ENCODE measurements at places on chromosomes 6 and 20.

- DNase-seq, result no peak
Measured at GRCh38 chr6:109896341-109896740, 81.8 kb upstream of the GPR6 start.

GRCh38 chr6:157987788-157988699 lies 6.4 kb downstream of the SYNJ2 start:
- DNase-seq, result no peak

DNA sequence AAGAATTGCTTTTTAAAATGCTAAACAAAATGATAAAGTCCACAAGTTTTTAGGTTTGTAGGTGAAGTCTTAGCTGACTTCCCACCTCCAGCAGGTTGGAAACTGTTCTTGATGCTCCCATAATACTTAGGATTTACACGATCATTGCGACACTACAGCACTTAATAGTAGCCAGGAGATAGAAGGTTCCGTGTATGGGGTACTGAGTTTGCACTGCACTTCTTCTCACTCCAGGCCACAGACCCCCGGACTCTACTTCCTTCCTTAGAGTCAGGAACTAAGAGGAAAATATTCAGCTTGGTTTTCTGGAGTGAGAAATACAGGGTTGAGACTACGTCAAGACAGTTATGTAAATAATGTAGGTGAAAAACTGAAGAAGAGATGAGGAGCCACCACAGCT lies 56.1 kb upstream of the SGK1 start:
- no peak for DNase-seq

GRCh38 chr6:5172041-5172653 lies 87.0 kb downstream of the PPP1R3G start:
- peak; percentile 22 for DNase-seq

DNA sequence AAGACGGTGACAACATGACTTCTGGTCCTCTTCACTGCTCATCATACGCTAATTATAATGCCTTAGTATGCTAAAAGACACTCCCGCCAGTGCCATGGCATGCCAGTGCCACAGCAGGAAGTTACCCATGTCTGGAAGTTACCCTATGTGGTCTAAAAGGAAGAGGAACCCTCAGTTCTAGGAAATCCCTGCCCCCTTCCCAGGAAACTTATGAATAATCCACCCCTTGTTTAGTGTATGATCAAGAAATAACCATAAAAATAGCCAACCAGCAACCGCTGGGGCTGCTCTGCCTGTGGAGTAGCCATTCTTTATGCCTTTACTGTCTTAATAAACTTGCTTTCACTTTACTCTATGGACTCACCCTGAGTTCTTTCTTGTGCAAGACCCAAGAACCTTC lies 15.8 kb upstream of the SERPINB9 start:
- DNase-seq, result no peak

- no peak for DNase-seq
Measured at GRCh38 chr20:61588411-61589385, 336.6 kb downstream of the CDH4 start.

DNA sequence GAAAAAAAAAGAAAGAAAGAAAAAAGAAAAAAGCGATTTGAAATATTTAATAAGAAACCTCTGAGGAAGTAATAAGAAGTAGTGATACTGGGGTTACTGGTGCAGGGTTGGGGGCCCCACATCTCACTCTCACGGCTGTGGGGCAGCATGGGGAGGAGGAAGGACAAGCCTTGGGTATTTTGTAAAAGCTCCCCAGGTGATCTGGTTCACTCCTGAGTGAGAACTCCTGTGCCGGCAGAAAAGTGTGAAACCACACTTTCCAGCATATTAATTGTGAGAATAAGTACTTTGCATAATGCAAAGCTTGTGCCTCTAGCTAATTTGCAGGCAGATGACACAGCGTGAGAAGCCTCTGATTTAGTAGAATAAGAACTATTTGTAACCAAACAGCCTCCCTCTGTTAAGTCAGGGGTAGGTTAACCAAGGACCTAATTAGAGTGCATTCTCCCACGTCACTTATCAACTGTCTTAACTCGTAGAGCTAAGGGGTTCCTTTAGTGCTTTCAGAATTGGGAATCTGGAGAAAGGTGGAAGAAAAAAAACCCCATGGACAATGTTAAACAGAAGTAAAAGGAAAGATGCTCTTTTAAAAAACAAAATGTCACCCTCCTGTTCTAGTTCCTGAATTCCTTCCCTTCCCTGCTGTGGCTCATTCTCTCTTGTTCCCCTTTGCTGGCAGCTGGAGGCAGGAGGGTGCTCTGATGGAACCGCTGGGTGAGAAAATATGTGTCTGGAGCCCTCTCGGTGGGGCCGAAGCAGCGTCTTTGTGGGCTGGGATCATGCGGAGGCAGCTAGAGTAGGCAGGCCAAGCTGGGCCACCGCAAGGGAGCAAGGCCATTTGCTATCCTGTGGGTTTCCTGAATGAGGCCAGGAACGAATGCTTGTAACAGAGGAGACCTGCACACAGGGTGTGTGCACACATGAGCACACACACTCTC lies 108.7 kb downstream of the FYN start:
- no peak for DNase-seq

DNA sequence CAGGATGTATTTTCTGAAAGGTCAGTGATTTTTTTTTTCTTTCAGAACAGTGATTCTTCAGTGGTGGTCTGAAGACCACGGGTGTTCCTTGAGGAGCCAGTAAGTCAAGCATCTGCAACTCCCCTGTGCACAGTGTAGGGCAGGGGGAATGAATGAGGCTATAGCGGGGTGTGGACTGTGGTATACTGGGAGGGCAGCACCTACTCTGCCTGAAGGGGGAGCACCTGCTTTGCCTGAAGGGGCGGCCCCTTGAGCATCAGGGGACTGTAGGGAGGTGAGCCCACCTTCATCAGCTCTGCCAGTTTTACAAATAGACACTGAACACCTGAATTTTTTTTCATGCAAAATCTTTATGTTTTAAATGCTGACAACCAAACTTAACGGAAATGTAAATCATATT lies 77.5 kb upstream of the RIPOR2 start:
- DNase-seq, result no peak

GRCh38 chr20:37276494-37277252 lies 12.8 kb upstream of the MANBAL start:
- peak; percentile 57 for DNase-seq

GRCh38 chr20:1323830-1324597 lies 4.9 kb downstream of the SDCBP2 start:
- no peak for DNase-seq

DNA sequence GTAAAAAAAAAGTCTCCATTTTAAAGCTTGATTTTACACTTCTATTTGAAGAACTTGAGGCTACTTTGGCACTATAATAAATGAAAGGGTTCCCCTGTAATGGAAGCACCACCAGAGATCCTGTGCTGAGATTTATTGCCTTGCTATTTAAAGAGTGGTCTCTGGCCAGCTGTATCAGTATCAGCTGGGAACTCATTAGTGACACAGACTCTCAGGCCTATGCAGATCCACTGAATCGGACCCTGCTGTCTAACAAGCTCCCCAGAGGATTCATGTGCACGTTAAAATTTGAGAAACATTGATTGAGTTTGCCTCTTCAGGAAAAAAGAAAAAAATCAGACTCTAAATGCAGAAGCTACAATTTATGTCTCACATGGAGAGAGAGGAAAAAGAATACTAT lies 299.9 kb upstream of the BMP2 start:
- DNase-seq, result no peak

GRCh38 chr20:46118481-46119020 lies 437 bp downstream of the CD40 start:
- DNase-seq, result no peak

DNA sequence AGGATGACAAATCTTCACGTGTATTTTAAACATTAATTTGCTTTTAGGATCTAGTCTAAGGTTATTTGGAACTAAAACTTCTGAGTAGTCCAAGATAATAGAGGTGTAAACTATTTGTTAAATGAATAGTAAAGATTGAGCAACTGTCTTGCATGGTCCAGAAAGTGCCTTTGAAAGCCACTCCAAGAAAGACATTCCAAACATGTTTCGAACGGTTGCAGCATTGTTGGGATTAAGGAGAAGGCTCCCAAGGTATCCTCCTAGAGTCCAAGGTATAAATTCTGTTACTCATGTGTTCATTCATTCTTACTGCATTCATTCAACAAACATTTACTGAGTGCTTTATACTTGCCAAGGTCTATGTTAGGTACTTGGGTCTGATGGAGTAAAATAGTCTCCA lies 28.8 kb upstream of the MYLK2 start:
- DNase-seq, result no peak

- no peak for DNase-seq
Measured at GRCh38 chr20:37919389-37920040, 16.6 kb downstream of the VSTM2L start.

DNA sequence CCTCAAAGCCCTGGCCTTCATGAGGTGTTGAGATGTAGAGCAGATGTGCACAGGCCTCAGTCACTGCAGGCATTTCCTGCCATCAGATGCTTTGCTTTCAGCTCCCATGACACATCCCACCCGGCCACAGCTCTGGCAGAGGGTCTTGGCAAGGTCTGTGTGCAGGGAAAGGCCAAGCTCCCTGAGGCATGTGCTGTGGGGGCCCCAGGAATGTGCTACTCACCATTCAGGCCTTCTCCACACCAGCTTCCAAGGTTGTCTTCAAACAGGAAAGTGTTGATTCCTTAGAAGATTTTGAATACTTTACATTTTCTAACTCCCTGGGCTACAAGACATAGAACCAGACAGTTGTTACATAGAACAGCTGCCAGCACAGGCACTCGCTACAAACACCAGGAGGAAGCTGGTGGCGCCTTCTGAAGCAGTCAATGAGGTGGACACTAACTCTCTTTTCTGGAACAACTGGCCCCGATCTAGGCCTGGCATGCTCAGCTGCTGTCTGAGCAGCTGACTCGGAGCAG lies 27.8 kb downstream of the CASS4 start:
- DNase-seq, result no peak

GRCh38 chr6:84249724-84250123 lies 22.3 kb upstream of the CEP162 start:
- DNase-seq, result no peak

DNA sequence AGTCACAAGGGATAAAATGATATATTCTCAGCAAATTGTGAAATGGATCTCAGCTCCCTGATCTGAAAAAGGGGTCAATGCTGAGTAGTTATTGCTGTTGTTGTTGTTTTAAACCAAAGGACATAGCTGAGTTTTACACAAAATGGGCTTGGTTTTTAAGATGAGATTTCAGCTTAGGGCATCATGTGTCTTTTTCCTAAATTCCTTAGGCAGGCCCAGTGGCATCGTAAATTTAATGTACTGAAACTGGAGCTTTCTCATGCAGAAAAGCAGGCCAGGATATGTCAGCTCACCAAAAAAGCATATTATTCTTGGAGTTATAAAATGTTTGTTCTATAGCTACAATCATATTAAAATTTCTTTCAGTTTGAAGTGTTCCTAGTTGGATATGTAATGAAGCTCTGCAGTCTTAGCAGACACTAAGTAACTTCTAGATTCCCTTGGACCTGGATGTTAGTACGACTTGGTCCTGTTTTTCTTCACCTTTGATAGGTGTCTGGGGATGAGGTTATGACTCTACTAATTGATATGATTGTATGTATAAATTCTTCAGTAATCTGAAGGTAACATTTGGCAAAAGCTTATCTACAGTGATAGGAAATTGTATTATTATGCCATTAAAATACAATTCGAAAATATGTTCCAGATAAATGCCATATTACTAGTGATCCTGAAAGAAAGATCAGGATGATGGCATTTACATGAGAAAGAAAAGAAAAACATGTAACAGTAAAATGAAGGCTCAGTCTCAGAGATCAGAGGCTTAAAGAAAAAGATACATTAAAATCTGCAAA lies 663.3 kb downstream of the RFPL4B start:
- DNase-seq, result no peak

DNA sequence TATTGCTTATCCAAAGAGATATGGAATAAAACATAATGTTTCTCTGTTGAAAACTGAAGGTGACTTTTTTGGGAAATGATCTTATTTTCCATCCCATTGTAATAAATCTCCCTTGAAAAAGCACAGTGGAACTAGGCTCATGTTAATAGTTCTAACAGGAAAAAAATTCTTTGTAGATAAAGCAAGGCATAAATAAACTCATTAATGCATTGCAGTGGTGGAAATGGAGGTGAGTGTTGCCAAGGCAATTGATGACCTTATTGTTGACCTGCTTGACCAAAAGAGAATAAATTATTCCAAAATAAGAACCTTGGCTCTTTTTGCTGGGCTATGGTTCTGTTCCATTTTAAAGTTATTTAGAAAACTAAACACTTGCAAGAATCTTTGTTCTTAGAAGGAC lies 55.2 kb downstream of the TRMT11 start:
- DNase-seq, result no peak

GRCh38 chr6:128964233-128964755 lies 81.4 kb downstream of the LAMA2 start:
- DNase-seq, result no peak

DNA sequence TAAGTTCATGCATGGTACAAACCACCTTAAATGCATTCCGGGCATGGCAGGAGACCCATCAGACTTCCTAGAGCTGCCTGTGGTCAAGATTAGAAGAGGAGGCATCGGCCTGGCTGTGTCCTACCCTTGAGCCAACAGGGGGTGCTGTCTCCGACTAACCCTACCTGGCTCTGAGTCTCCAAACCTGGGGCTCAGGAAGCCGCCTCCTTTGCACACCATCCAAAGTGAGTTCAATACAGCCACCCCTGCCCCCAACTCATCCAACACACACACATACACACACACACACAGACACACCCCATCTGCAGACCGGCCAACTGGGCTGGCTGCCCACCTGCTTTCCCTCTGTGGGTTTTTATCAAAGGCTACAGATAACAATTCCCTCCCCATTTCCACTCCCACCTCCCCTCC lies 77.0 kb downstream of the JPH2 start:
- DNase-seq, result no peak

DNA sequence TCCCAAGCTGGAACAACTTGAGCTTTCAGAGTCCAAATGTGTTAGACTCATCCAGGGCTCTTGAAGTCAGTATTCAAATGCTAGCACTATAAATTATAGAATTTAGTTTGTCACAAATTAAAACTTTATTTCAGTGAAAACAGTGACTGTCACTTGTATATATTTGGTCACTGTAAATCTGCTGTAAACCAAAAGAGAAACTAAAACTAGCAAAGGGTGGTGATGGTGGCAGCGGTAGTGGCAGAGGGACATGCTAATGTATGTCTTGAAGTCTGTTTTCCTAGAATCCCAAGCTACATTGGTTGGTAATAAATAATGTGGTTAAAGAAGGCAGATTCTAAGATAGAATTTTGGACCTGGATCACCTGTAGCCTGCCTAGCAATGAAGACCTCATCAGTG lies 140.4 kb upstream of the CENPW start:
- no peak for DNase-seq
